ENCODE measurements at places on chromosomes 16 and 17.

DNA sequence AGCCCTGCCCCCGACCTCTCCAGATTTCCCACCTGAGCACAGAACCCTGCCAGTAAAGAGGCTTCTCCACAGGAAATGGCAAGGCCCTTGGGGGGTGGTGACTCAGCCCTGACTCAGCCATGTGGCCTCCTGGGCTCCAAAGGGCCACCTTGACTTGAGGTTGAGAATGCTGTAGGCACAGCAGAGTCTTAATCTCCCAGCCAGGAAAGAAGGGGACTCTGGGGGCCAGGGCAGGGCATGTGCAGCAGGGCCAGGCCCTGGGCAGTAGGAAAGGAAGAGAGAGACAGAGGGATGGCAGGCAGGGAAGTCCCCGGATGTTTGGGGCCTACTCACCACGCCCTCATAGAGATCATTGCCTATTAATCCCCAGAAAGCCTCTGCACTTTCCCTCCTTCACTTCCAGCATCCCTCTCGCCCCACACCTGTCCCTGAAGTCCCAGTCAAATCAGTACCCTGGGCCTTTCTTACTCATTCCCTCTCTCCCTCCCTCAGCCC is 4.8 kb upstream of the ITGA3 start:
- DNase-seq = no peak

GRCh38 chr16:50224286-50224685 is 42.1 kb upstream of the ADCY7 start:
- DNase-seq = no peak

DNA sequence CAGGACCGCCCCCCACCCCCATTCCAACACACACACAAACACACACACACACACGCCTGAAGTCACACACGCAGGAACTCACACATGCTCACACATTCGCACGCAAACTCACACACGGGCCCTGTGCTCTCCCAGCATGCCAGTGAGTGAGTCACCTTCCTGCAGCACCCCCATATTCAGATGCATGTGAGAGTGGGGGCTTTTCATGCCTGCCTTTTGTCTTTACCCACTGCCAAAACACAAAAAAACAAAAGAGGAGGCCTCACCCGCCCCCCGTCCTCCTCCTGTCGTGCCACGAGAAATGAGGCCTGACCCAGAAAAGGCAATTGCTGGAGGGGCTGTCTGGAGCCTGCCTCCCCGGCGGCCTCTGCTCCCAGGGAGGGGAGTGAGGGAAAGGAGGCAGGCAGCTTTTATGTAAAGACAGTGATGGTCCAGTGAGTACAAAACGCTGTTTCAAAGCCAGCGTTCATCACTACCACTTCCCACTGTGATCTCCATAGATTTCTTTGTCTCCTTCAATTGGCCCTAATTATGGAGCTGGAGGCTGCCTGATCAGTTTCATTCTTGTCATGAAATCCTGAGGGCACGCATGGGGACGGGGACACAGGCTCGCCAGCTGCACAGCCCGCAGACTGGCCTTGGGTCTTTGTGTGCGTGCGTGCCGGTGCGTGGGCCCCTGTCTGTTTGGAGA is 29.5 kb upstream of the GSE1 start:
- DNase-seq = no peak

DNA sequence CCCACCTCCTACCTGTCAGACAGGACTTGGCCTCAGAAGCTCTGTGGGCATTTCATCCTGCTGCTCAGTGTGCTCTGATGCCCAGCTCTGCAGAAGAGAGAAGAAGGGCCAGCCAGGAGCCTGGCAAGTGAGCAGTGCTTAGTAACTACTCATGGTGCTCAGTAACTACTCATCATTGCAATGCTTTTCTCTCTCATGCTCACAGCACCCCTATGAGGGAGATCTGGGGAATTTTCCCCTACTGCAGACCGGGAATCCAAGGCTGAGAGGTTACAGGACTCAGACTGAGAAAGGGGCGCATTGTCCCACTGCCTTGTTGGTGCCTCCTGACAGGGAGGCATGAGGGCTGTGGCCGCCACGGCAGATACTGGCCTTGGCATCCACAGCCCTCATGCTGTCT is 261.1 kb downstream of the C16orf95 start:
- no peak for DNase-seq

DNA sequence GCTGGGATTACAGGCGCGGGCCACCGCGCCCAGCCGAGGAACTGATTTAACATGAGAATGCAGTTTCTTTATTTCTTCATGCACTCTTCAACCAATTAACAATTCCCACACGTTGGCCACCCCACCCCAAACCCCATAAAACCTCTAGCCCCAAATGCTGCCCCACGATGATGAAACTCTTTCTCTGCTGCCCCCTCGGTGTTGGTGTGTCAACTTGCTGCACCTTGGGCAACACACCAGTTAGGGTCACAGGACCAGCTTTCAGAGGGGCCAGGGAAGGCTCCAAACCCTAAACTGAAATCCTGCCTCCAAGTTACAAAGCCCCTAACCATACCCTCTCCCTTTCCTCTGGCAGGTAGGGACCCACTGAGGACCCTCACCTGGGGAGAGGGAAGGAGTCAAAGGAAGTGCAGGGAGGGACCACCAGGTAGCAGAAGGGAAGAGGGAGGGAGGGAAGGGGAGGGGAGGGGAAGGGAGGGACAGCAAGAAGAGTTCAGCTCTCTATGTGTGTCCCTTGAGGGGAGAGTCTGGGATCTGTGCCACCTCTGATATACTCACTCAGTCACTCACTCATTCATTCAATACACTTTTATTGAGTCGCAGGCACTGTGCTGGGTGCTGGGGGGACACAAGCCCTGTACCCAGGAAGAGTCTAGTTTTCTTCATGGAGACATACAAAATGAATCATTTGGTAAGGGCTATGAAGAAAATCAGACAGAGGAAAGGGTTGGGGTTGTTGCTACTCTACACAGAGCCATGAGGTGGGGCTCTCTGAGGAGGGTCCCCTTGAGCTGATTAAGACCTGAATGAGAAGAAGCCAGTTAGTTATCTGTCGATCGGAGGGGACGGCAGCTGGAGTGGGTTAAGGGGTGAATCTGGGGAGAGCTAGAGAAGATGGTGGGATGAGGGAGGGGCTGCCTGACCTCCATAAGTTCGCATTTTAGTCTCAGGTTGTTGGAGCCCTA is 3.9 kb downstream of the PLXDC1 start:
- DNase-seq = no peak

- DNase-seq = no peak
Measured at GRCh38 chr17:76003915-76004314, 3.3 kb downstream of the CDK3 start.

GRCh38 chr17:62935523-62935922 is 30.5 kb upstream of the TANC2 start:
- DNase-seq = no peak

- DNase-seq = no peak
Measured at GRCh38 chr17:321386-321941, 31.1 kb downstream of the RPH3AL start.

- peak; percentile 55 for DNase-seq
Measured at GRCh38 chr16:67000384-67001351, 12.3 kb downstream of the CES4A start.

DNA sequence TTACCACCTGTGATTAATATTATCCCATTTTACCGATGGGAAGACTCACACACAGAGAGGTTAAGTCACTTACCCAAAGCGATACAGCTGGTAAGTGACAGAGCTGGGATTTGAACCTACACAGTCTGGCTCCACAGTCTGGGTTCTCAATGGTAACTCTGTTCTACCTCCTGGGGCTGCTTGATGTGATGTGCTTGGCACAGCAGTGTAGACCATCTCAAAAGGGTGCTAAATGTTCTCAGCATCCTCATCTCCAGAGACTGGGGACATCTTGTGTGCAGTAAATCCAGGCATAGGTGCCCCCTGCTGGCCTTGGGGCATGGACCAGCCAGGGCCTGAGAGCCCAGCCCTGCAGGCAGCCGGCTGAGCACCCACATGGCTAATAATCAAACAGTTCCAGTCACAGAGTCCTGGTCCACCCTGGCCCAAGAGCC is 15.4 kb upstream of the KATNB1 start:
- DNase-seq = peak; percentile 87

DNA sequence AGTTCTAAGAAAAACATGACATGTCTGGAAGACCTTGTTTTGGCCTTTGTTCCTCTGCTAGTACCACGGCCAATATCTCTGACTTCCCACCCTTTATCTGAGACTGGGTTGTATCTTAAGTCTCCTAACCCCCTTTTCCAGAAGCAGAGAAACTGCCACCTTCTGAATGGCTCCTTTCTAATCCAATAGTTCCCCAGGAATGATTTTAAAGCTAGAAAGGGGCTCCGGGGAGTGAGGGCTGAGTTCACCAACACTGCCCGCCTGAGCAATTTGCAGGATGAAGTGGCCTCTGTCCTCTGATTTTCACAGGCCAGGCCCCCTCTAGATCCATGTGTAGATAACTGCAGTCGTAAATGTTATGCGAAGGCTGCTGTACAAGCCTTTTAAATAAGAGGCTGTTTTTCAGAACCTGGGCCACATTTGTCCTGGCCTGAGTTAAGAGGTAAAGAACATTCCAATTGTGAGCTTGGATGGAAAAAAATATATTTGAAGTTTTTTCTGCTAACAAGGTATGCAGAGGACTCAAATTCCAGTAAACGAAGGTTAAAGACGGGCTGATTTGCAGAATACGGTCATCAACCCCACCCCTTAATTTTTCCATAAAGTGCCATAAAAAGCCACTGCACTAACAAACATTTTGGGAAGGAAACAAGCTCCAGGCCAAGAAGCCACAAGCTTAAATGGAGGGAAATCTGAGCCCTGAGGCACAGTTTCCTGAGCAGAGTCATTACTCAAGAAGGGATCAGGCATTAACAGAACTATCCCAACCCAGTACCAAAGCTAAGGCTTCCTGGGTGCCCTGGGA is 117.0 kb upstream of the MAF start:
- peak; percentile 4 for DNase-seq

GRCh38 chr16:70725024-70725911 is 39.4 kb upstream of the MTSS2 start:
- DNase-seq = no peak

DNA sequence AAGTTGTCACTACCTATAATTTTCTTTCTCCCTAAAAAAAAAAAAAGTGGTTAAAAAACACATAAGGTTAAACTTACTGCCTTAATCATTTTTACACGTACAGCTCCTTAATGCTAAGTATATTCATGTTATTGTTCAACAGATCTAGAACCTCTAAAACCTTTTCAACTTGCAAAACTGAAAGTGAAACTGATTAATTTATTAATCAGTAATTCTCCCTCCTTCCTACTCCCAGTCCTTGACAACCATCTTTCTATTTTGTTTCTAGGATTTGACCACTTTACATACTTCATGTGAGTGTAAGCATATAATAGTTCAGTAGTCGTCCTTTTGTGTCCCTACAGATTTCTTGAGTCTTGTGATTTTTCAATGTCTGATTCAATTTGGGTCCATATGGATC is 251.4 kb upstream of the KIF2B start:
- no peak for DNase-seq

- no peak for DNase-seq
Measured at GRCh38 chr17:22286337-22287041, 594.2 kb downstream of the KCNJ18 start.

DNA sequence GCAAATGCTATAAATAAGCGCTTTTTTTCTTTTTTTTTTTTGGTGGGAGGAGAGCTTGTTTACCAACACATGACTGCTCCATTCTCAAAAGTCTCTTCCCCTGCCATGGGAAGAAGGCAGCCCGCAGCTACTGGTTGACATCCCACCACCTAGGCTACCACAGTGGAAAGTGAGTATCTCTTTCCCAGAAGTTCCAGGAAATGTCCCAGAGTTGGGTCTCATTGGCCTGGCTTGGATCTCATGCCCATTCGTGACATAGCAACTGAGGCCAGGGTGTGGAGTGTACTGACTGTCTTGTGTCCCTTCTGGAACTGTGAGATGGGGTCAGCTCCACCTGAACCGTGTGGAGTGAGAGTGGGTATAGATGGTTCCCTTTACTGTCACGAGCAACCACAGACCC is 29.5 kb upstream of the BRD7 start:
- DNase-seq = no peak

DNA sequence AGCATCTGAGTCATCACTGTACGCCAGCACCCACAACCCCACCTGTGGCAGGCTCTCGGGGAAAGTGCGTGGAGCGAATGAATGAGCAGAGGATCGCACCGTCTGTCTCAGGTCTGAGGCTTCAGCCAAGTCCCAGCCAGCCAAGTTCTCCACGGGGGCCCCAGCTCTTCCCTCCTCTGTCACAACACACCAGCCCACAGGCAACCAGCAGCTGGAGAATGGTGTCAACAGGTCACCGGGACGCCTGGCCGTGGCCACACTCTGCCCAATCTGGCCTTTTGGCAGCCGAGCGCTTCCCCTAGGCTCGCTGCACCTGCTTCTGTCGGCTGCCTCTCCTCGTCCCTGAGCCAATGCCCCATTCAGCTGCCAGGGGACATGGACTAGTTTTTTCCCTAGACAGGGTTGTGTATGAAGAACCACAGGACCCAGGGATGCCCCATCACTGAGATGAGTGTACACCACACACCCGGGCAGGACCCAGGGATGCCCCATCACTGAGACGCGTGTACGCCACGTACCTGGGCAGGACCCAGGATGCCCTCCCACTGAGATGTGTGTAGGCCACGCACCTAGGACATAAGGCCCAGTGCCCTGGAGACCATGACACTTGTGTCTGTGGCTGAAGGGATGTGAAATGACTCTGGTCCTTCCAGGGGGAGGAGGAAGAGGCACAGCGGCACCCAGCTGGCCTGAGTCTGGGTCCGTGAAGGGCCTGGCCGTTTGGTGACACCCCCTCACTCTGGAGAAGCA is 52.8 kb downstream of the ABR start:
- DNase-seq = no peak

GRCh38 chr17:33506889-33507650 is 214.0 kb upstream of the ASIC2 start:
- DNase-seq = peak; percentile 59

GRCh38 chr17:81301195-81302144 is 6.4 kb upstream of the SLC38A10 start:
- no peak for DNase-seq

DNA sequence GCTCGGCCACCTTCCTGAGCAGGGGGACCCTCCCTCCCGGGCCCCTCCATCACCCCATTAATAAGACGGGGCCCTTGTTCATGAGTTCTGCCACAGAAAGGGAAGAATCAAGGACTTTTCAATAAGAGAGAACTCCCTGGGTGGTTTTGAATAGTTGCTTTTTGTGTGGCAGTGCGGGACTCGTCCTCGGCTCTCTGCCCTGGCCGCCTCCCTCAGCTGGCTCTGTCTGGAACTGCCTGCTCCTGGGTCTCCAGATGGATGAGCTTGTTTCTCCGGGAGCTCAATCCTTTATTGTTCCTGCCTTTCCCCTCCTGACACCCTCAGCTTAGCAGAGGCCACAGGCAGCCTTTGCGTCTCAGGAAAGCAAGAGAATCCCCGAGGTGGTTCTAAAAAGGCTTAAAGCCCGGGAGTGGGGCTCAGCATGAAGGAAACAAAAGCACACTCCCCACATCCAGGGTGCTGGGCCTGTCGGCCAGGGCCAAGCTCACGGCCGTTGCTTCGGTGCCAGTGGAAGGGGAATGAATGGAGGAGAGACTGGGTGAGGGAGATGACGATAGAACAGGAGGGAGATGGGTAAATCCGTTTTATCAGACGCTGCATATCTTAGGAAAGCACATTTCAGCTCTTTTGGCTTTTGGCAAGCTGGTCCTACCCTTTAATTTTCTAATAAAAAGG is 60.2 kb downstream of the RAI1 start:
- DNase-seq = no peak

All from hematopoietic multipotent progenitor cell treated with erythropoietin and hydrocortisone succinate and interleukin-3 and kit ligand, for 6 days (in vitro differentiated cells).